Fibroblast of gingiva (primary cell): ENCODE measurements at places on chromosomes 1 and 21.
A peak's percentile ranks its signal among the peaks of the same experiment; 100 is the strongest.

DNA sequence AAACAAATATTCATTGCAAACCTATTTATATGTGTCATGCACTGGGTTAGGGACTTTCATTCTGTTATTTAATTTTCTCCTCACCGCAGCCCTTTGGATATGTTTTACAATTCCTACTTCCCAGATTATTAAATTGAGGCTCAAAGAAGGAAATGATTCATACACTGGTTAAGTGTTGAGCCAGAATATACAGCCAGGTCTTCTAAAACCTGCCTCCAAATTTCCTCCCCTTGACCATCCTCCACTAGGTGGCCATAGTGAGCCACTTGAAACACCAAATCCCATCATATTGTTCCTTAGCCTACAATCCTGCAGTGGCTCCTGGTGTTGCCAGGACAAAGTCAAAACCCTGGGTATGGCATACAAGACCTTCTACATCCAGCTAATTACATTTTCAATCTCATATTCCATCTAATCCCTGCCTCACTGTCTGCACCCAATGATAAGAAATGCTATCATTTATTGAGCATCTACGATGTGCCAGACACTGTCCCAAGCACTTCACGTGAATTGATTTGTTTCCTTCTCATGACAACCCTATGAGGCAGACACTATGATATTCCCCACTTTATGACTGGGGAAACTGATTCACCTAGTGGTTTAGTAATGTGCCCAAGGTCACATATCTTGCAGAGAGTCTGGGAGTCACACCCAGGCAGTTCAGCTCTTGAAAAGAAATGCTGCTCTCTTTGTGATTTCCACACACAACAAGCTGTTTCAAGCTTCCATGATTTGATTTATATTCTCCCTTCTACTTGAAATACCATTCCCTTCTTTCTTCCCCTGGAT is 23.6 kb upstream of the KIRREL1 start:
- DNase-seq: peak; percentile 61

DNA sequence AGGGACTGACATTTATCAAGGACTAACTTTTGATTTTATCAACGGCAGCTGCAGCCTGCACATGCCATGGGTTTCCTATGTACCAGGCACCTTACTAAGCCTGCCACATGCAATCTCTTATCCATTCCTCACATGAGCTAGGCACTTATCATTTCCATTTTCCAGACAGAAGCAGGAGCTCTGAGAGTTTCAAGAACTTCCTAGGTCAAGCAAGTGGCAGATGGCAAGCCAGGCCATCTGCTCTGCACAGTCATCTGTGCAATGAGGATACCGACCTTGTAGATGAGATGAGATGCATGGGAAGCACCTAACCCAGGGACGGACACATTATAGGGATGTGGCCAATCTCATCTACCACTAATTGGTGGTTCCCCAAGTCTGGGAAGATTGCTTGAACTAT is 339.4 kb upstream of the USP24 start:
- no peak for DNase-seq

DNA sequence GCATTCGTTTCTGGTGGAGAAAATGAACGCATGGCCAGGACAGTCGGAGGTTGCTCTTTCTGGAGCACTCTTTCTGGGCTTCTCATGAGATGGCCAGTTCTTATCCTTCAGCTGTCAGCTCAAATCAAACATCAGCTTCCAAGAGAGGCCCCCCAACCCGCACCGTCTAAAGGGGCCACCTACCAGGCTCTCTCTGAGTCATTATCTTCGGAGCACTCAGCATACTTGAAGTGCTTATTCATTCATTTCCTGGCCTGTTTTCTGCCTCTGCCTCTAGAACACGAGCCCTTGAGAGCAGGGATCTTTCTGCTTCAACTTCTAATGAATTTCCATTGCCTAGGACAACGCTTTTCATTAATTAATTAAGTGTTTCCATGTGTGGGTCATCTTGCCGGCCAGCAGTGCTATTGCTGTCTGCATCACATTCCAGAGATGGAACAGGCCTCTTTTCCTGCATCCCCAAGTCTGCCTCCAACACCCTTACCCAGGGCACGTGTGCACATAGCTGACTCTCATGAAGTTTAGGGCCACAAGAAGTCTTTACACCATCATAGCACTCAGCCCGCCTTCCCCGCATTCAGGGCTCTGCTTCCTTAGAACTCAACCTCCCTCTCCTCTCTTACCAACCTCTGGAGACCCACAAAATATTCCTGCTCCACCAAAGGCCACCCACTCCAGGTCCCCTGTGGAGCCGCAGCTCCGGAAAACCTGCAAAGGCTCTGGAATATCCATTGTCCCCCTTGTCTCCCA is 52.1 kb upstream of the LAPTM5 start:
- peak; percentile 75 for DNase-seq

- no peak for DNase-seq
These were observed 86.7 kb downstream of the USP24 start for GRCh38 chr1:55128418-55128995.

- no peak for DNase-seq
These were observed 87.9 kb downstream of the CDC14A start for GRCh38 chr1:100440075-100440809.

DNA sequence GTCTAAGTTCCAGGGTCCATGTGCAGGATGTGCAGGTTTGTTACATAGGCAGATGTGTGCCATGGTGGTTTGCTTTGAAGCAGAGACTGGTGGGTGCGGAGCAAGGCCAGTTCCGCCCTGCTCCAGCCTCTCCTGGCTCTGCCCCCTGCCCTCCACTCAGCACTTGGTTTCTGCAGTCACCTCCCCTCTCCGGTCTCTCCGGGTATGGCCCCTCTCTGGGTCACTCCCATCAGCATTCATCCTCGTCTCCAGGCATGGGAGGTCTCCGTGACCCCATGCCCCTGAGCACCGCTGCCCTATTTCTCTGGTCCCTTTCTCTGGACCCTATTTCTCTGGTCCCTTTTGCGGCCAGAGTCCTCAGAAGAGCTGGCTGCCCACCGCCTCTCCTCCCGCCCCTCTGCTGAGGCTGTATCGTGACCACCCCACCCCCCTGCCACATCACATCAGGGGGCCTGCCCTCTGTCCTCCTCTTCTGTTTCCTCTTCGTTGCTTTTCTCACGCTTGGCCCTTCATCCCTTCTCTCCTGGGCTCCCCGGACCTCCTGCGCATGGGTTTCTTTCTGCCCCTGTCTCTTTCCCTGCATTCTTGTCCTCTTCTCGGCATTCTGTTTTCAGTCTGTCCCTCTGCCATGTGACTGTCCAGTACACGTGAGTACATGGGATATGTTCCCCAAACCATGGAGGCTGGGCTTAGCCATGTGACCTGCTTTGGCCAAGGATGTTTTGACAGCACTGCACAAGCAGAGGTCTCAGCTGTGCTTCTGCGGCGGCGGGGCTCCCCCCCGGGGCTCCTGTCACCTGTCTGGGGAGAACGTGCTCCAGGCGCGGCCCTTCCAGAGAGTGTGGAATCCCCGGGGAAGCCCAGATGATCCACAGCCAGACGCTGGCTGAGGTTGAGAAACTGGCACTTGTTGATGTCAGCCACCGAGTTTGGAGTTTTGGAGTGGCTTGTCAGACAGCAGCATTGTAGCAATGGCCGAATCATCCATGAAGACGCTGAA is 54.4 kb upstream of the C1orf174 start:
- no peak for DNase-seq
